NCI-H2081 treated with DMSO at 0.1 percent for 48 hours (cell line): ENCODE measurements at places on chromosomes 1 and 21.

DNA sequence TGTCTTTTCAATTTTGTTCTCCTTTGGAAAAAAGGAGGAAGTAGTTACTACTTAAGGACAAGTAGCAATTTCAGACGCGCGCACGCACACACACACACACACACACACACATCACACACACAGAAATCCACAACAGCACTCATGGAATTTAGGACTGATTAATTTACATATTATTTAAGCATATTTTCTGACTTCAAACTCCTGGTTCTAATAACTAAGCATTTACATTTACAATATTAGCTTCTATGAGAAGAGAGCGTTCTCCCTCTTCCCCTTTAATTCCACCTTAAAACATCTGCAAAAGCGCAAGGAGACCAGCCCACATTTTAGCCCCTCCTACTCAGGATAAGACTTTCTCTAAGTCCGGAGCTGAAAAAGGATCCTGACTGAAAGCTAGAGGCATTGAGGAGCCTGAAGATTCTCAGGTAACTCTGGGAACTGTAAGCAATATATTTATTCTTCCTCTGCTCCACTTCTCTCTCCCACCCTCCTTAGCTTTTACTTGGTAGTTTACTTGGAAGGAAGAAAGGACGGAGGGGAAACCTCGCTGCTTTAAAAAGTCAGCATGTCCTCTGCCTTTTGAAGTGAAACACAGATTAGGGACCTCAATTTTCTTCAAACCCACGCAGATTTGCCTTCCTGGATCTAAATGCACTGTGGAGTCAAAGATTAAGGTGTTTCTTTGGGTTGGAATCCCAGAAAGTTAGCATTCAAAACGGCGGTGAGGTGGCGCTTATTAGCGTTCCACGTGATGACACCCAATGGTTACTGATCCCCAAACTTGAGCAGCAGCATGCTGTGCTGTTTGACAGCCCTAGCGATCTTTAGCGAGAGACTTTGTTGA lies at the start of gene PLA2G4A:
Gene PLA2G4A (plus strand): TSS at position 339 of the 844 bp plus-strand sequence. CDS start 25,406 bp downstream, outside the sequence.
- no peak for DNase-seq

DNA sequence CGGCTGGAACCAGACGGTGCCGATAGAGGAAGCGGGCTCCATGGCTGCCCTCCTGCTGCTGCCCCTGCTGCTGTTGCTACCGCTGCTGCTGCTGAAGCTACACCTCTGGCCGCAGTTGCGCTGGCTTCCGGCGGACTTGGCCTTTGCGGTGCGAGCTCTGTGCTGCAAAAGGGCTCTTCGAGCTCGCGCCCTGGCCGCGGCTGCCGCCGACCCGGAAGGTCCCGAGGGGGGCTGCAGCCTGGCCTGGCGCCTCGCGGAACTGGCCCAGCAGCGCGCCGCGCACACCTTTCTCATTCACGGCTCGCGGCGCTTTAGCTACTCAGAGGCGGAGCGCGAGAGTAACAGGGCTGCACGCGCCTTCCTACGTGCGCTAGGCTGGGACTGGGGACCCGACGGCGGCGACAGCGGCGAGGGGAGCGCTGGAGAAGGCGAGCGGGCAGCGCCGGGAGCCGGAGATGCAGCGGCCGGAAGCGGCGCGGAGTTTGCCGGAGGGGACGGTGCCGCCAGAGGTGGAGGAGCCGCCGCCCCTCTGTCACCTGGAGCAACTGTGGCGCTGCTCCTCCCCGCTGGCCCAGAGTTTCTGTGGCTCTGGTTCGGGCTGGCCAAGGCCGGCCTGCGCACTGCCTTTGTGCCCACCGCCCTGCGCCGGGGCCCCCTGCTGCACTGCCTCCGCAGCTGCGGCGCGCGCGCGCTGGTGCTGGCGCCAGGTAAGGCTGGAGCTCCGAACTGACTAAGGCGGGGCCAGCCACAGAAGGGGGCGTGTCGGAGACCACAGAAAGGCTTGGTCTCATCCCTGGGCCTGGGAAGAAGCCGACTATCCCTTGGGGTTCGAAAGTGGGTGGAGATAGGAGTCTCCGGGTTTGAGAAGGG lies 486 bp downstream of the SLC27A3 start:
- DNase-seq: peak; percentile 34

- DNase-seq: no peak
These were observed 36.4 kb downstream of the VPS26C start for GRCh38 chr21:37230632-37231248.

DNA sequence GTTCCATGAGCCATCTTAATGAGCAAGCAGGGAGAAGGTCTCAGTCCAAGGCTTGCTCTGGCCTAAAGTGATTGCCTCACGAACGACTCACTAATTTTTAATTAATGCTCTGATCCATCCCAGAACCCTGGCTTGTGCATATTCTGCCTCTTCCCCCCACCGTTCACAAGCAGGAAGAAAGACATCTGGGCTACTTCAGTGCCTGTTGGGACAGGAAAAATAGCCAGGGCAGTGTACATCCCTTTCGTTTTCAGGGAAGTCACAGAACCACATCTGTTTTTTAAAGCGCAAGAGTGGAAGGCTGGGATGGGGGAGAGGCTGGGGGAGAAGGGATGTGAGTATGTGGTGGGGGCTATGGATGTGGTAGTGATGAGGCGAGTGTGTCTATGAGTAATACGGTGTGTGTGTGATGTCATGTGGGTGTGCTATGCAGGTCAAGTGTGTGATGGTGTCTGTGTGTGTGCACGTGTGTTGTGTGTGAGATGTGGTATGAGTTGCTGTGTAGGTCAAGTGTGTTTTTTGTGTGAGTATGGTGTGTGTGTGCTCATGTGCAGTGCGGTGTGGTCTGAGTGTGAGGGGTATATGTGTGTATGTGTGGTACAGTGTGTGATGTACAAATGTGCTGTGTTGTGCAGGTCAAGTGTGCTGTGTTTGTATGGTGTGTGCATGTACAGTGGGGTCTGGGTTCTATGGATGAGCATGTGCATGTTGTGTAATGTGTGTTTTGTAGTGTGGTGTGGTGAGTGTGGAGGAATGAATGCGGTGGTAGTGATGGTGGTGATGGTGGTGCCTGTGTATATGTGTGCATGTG lies 64.9 kb upstream of the SYT6 start:
- no peak for DNase-seq

- DNase-seq: no peak
These were observed 640.4 kb downstream of the USP25 start for GRCh38 chr21:16370186-16370585.

- no peak for DNase-seq
These were observed 25.2 kb downstream of the ETS2 start for GRCh38 chr21:38830671-38831525.

DNA sequence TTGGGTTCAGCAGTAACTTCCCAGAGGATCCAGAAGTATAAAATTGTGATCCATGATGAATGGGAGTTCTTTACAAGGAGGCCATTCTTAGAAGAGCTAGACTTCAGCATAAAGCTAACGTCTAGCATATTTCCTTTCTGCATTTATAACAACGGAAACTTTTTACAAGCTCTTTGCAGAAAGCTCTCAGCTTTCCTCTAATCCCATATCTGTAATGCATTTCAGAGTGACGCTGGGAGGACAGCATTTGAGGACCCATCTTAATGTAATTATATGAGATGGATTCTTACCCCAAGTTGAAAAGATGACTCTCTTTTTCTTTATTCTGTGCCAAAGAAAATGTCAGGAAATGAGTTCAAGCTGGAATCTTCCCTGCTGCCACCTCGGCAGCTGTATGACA lies 132.0 kb upstream of the CACHD1 start:
- no peak for DNase-seq

- DNase-seq: no peak
These were observed 39.8 kb upstream of the C1orf53 start for GRCh38 chr1:197862671-197863070.

GRCh38 chr1:57832612-57833011 lies 408.8 kb upstream of the DAB1 start:
- no peak for DNase-seq

DNA sequence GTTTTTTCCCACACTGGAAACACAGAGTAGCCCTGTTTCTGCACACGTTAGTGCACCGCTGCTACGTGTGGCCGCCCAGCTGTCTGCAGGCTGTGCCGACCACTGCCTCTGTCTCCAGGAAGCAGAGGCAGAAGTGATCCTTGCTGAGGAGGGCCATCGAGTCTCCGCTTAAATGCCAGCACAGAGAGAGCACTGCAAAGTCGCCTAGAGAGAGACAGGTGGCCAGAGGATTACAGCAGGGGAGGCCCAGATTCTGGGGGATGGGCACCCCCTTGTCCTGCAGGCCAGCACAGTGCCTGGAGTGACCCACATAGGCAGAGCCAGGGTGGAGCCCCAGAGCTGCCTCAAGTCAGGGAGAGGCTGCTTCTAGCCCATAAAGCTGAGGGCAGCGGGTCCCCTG lies 6.1 kb downstream of the TPRG1L start:
- no peak for DNase-seq

DNA sequence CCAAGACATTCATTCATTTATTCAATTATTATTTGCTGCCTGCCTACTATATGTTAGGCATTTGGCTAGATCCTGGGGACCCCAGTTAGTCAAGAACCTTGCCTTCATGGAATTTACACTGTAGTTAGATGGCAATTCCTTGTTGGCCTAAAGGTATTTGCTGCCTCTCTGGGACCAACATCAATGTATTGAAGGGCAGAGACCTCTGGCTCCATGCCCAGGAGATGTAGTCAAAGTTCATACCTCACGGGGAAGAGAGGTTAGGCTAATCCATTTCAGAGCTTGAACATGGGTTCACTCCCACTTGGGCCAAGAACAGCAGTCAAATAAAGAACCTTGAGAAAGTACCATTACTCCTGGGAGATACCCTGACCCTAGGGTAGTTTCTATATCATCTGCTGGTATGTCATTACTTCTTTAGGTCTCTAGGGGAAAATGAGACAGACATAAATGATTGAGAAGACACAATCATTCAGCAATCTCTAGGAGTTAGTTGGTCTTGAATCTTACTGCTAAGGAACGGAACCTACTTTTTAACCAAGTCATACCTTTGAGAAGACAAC lies 32.0 kb downstream of the SORT1 start:
- DNase-seq: no peak

DNA sequence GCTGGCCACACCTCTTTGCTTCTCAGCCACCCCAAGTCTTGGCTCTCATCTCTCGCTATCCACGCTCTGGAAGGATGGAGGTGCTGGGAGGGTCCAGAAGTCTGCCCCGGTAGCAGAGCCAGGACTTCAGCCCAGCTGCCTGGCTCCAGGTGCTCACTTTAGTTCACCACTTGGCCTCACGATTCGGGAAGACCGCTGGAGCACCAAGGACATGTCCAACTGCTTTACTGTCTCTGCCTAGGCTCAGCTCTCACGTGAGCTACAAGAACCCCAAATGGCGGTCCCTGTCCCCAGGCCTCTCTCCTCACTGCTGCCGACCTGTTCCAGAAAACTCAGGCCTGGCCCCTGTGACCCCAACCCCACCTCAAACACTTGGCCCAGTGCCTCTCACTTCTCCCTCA lies 3.4 kb downstream of the TRIM11 start:
- DNase-seq: no peak
